ENCODE measurements at places on chromosomes 2 and 18.

DNA sequence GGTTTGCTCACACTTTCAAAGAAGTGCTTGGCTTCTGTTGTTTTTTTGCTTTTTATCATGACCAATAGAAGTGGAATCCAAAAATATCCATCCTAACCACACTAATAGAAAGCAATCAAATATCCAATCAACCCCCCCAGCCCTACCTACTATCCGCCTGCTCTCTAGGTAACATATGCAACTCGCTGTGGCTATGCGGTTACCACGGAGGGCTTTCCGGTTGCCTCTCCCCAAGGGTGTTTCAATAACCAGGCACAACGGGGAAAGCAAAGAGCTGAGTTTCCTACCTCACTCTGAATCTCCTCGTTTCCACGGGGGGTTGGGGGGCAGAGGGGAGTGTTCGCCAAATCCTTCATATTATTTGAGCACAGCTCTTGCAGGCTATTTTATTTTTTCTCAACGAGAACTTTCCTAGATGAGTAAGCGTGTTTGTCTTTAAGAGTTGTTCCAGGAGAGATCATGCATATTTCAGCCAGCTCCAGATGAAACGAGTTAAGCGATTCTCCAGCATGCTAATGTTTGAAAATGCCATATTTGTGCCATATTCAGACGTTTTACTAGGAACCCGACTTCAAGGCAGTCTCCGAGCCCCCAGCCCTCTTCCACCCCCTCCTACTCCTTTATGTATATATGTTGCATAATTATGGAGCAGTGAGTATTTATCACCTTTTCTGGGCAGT lies 30.3 kb downstream of the PAX3 start:
- DNase-seq: no peak

DNA sequence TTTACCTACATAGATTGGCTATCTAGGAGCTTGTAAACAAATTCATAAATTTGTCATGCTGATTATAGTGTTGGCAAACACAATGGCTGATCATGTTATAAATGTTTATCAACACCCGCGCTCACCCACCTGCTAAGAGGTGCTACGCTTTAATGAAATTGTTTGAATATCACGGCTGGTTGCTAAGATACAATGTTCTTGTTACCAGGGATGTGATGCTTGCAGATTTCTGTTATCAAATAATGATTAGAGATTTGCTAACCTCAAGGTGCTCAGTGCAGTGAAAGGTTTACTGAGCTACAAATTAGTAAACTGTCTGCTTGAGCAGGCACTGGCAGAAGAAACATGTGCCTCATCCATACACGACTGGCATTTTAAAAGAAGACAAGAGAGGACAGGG lies 160.0 kb upstream of the ZEB2 start:
- DNase-seq: no peak

- no peak for DNase-seq
Measured at GRCh38 chr2:107529146-107529545, 297.5 kb upstream of the RGPD4 start.

DNA sequence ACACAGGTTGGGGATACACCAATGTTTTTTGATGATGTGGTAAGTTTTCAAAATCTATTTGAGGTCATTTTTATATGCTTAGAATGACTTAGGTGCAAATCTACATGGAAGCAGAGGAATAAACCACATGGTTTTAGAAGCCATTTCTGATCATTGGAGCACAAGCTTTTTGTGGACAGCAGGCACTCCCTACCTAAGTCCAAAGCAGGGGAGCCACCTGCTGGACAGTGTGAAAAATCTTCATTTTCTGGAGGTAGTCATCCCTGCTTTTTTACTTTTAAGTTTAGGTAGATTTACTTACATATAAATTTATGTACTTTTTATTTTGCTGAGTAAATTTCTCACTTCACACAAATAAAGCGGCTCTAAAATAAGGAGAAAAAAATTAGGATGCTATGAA lies 323.2 kb downstream of the PLCL1 start:
- peak; percentile 56 for DNase-seq

- no peak for DNase-seq
Measured at GRCh38 chr2:129726216-129726615, 253.2 kb upstream of the RAB6C start.
